ENCODE measurements at places on chromosomes 3 and 15. TPM values are rescaled to one million over a fixed set of nuclear protein-coding genes. Genes with fewer than 3 reads are reported as not detected.

SPINK8 gene
- total RNA-seq, result not detected

SNX22 gene
- total RNA-seq, result 0.24 TPM

GNAT1 gene
- total RNA-seq, result not detected

ZNF660 gene
- total RNA-seq, result 1.7 TPM

ARGFX gene
- total RNA-seq, result not detected

BCL2A1 gene
- total RNA-seq, result not detected

IP6K1 gene
- 61.0 TPM for total RNA-seq

NUDT16 gene
- 14.1 TPM for total RNA-seq

C15orf40 gene
- total RNA-seq, result 13.3 TPM

ABI3BP gene
- 61.1 TPM for total RNA-seq

IMPDH2 gene
- total RNA-seq, result 273 TPM

ATP10A gene
- total RNA-seq, result 13.1 TPM

FAH gene
- 19.8 TPM for total RNA-seq

KLF15 gene
- 0.49 TPM for total RNA-seq

IL16 gene
- total RNA-seq, result 1.1 TPM

TMEM42 gene
- 14.8 TPM for total RNA-seq

ARPIN gene
- total RNA-seq, result 18.0 TPM

PPM1L gene
- 6.0 TPM for total RNA-seq

SERPINI2 gene
- total RNA-seq, result not detected

ZNF717 gene
- total RNA-seq, result 14.3 TPM

PCCB gene
- total RNA-seq, result 61.3 TPM

KLHL6 gene
- under 0.01 TPM for total RNA-seq

CLSTN2 gene
- total RNA-seq, result 2.8 TPM

SLC27A2 gene
- total RNA-seq, result 0.16 TPM

SHC4 gene
- total RNA-seq, result 0.61 TPM
